ENCODE measurements at places on chromosomes 4 and X. TPM values are rescaled to one million over a fixed set of nuclear protein-coding genes. Genes with fewer than 3 reads are reported as not detected.

DNA sequence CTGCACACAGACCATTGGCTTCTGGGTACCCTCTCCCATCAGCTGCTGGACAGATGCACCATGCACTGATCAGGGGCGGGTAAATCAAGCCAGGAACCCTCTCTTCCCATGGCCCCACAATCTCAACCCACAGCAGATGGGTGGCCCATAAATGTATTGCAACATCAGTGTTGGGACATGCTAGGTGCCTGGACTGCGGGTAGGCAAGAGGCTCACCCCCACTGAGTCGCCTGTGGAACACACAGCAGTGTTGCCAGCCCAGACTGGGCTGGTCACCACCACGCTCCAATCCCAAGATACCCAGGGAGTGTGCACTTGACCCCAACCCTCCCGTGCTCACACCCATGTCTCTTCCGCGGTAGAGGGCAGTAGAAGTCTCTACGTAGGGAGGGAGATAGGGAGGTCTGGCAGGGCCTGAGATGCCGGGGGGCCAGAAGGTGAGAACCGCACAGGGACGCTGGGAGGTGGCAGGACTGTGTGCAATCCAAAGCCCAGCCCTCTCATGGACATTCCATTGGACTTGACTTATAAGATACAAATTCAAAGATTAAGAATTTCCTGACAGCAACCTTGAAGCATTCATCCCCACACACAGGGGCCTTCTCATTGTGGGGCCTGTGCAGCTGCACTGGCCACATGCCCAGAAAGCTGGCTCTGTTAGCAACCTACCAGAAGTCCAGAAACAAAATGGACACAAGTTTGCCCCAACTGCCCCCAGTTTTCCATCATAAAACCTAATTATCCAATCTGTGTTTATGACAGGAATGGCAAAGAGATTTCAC lies 183.7 kb downstream of the NSUN7 start:
- no peak for DNase-seq

GAGE12H gene
- total RNA-seq: not detected

- no peak for DNase-seq
These were observed 161.9 kb downstream of the STK32B start for GRCh38 chr4:5213087-5213595.

DNA sequence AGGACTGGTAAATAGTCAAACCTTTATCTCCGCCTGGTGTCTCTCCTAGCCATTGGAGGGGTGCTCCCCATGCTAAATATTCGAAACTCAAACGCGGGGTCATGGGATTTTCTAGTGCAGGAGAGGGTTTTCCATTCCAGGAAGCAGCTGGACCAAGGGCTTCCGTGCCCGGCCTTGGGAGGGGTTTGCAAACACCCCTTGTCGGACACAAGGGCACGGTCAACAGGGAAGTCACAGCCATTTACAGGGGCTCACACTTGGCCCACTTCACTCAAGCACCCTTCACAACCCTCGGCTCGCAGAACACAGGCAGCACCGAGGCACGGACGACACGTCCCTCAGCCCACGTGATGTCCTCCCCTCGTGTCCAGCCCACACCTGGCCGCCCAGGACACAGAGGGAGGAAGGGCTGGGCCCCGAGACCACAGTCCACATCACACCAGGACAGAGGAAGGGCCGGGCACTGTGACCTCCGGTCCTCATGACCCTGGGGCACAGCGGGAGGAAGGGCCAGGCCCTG lies 10.3 kb upstream of the PLCXD1 start:
- no peak for DNase-seq
